Stimulated activated CD8-positive, alpha-beta memory T cell treated with anti-CD3 and anti-CD28 coated beads, Interleukin-7, amount 100 ng/mL, for 1 hour (primary cell): ENCODE measurements at places on chromosomes 6 and 20.

DNA sequence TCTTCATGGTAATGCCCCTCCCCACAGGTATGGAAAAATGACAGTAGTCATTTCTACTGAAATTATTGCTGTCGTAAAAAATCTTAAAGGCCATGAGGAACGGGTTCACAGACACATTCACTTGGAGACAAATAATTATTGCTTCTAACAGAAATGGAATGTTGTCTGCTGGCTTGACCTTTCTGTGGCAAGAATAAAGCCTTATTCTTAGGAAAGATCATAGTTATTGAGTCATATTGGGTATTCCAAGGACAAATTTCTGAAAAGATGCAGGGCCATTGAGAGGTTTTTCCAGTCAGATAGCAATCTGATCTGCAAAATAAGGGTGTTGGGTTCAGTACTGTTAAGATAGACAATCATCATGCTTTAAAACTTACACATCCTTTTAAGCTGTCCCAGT lies 29.2 kb downstream of the AKAP7 start:
- DNase-seq: no peak

GRCh38 chr6:98833307-98834059 lies 891 bp upstream of the POU3F2 start:
- DNase-seq: no peak

GRCh38 chr20:13220194-13220903 lies 725 bp upstream of the ISM1 start:
- DNase-seq: no peak

GRCh38 chr20:60009318-60009717 lies 51.1 kb downstream of the CDH26 start:
- DNase-seq: no peak

DNA sequence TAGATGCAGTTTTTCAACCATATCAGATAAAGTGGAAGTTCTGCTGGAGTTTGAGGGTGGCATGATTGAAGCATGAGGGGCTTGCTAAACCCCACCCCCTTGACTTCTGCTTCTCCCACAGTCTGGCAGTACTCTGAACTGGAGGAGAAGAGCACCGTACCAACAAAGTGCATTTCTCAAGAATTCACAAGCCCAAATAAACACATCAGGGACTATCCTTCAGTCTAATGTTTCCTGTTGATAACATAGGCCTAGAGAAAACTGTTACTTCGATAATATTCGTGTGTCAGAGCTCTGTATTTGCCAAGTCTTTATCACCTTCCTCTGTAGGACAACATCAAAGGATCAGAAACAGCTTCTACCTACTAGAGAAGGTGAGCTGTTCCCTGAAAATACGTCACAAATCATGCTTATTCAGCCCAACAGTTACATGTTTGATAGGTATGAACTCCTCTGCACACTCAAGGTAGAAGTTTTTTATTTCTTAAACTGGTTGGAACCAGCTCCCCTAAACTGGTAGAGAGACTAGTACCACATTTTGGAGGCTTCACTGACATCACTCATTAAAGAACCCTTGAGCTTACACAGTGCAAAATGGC lies 153.2 kb upstream of the PRND start:
- DNase-seq: no peak

- no peak for DNase-seq
Observed at GRCh38 chr6:140732155-140732554, 1357.7 kb upstream of the CITED2 start.

DNA sequence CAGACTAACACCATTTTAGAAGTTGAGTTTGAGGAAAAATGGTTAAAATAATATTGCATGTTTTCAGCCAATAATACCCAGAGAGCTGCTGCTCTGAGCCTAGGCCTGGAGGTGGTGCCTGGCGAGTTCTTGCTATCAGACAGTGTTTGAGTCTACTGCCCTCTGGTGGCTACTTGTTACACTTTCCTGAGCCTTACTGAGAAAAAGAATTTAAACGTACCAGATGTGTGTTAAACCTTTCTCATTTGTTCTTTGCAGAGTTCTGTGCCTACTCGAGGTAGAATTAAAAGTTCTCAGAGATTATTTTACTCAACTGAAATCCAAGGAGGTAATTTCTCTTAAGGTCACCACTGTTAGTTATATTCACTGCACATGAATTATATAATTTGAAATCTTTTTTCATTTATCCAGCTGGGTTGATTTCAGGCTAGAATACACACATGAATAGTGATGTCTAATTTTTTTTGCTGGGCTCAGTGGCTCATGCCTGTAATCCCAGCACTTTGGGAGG lies 38.2 kb downstream of the SHLD1 start:
- peak; percentile 50 for DNase-seq

DNA sequence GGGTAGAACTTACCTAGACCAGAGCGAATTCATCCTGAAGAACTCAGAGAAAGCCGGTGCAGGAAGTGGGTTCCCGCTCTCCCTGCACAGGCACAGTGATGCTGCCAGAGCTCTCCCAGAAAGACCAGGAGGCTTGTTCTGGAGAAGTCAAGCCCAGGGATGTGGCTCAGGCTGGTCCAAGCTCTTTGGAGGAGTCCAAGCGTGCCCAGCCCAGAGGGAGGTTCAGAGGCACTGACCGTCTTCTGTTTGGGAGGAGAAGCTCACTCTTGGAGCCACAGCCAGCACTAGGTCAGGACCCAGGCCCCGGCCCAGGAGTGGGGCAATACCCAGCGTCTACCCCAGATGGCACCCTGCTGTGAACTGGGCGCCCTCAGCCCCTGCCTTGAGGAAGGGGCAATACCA lies 1.5 kb upstream of the PMEPA1 start:
- no peak for DNase-seq

DNA sequence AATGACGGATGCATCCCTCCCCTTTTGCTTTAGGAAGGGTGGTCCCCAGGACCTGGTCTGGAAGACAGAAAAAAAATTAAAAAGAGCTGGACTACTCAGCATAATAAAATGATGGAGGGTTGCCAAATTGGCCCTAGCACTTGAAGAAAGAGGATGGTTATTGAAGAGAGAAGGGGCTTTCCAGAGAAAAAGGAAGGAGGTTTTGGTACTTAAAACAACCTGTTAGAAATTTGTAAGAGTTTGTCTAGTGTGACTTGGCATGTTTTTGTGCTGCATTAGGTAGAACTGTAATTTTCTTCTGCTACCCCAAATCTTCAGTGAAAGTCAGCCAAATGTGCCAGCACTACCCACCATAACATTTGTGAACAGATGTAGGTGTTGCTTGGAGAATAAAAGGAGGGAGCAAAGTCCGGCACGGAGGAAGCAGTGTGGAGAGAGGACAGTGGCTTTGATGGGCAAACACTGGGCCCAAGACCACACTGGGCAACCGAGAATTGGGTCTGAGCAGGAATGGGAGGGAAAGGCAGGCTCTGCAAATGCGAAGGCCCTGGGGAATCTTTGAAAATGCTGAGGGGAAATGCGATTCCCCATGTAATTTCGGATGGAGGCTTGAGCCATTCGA lies 160.9 kb downstream of the QRSL1 start:
- DNase-seq: no peak

DNA sequence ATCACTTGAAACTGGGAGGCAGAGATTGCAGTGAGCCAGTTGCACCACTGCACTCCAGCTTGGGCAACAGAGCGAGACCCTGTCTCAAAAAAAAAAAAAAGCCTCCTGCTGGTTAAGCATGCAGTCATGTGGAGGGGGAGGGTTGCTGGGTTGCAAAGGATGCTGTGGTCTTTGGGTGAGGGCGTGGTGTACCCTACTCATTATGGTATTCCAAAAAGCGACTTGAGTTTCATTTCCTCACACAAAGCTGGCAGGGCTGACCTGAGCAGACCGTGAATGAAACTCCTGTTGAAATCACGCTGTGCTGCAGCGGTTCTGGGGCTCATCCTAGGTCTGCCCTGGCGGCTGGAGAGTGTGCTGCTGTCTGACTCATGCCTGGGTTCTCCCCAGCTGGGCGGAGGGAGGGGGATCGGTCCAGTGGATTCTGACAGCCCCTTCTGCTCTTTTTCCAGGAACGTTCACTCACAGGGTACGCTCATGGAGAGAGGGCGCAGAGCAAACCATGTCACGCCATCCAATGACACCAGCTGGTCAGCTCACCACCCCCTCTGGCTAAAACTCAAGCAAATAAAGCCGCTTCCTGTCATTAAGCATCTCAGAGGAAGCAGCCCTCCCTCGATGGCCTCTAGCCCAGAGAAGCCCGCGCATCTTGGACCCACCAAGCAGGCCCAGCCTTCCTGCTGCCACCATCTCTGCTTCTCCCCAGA lies 166.2 kb downstream of the SCML4 start:
- peak; percentile 14 for DNase-seq

DNA sequence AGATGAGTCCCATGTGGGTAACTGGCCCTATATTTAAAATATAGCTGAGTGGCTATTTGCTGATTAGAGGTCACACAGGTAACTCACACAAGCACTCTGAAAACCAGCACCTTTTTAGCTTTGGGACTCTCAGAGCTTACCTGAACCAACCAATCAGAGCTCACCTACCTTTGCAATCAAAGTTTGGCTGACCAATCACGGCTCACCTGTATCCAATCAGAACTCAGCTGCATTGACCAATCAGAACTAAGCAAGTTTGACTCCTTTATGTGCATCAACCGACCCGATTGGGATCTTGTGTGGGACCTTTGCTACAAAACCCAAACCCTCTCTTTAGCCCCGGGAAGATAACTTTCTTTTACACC lies 106.8 kb upstream of the NXT1 start:
- DNase-seq: no peak

- DNase-seq: no peak
Observed at GRCh38 chr20:39795401-39796272, 833.5 kb downstream of the DHX35 start.

- no peak for DNase-seq
Observed at GRCh38 chr6:112485120-112485826, 138.1 kb downstream of the RFPL4B start.

DNA sequence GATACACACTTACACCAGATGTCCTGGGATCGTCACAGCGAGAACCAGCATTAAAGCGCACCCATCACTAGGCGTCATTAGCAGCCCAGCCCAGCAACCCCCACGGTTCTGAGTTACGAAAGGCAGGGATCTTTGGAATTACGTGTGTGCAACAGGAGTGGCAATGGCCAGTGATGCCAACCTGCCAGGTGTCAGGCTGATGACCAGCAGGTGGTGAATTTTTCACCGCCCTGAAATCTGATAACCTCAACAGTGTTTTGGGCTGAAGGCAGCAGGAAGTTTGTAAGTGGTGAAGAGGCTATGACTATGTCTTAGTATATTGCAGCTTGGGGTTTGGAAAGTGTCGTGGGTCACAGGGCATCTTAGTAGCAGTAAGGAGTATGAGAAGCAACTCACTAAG lies 166.1 kb downstream of the TMEM242 start:
- DNase-seq: no peak

DNA sequence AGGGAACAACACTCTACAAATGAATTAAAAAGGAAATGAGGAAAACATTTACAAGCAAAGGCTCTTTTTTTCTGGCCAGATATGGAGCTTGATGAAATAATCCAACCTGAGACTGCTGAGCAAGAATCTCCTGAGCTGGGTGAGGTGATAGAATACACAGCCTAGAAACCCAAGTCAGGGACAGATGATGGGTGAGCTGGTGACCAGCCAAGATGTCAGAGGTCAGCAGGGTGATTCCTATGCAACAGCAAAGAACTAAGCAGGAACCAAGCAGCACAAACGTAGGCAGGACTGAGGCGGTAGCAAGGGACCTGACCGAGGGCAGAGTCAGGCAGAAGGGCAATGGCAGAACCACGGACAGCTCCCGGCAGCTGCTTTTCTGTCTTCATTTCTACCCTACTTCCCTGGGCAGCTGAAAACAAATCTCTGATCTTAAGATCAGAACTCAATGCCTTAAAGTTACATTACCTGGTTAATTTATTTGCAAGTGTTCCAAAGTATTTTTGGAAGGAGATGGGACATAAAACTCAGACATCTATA lies 75.1 kb downstream of the CDC40 start:
- no peak for DNase-seq

- no peak for DNase-seq
Observed at GRCh38 chr6:31567531-31568370, 4.3 kb upstream of the LTA start.

DNA sequence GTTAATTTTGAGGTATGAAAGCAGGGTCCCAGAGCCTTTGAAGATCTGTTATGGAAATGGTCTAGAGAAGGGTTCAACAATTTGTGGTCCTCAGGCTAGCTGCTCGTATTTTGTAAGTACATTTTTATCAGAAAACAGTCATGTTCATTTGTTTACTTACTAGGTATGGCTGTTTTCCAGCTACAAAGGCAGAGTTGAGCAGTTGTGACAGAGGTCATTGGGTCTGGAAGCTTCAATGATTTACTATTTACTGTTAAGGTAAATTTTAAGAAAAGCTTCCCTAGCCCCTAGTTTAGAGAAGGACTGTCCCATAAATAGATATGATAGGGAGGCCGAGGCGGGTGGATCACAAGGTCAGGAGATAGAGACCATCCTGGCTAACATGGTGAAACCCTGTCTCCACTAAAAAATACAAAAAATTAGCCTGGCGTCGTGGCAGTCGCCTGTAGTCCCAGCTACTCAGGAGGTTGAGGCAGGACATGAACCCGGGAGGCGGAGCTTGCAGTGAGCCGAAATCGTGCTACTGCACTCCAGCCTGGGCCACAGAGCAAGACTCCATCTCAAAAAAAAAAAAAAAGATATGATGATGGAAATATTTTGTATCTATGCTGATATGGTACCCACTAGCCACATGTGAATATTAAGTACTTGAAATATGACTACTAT lies 538.4 kb upstream of the CITED2 start:
- no peak for DNase-seq

GRCh38 chr6:22789315-22789714 lies 219.9 kb downstream of the HDGFL1 start:
- no peak for DNase-seq

- no peak for DNase-seq
Observed at GRCh38 chr6:131286469-131287040, 151.3 kb downstream of the AKAP7 start.

DNA sequence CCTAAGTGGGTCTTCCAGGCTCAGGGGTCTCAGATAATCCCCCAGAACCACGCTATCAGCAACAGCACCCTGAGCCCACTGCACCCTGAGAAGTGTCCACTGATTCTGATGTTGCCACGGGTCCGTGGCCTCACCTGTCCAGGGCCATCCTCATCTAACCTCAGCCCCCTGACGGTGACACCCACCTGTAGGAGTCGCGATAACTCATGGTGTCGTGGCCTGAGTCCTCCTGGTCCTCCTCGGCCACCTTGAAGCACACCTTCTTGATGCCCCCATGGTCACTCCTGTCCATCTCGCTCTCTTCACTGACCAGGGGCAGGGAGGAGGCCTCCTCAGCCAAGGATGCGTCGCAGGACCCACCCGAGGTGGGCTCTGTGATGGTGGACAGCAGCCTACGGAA lies 182.1 kb downstream of the PREX1 start:
- no peak for DNase-seq

- DNase-seq: no peak
Observed at GRCh38 chr20:37294262-37294981, 5.0 kb downstream of the MANBAL start.

GRCh38 chr6:35065870-35066269 lies 75.3 kb downstream of the TCP11 start:
- no peak for DNase-seq

- DNase-seq: no peak
Observed at GRCh38 chr6:125984311-125984710, 2.0 kb upstream of the TRMT11 start.

GRCh38 chr20:17631576-17632319 lies 50.3 kb downstream of the RRBP1 start:
- DNase-seq: no peak
